Activated effector memory CD4-positive, alpha-beta T cell treated with Interleukin-2 at 50 U/mL for 16 hours (primary cell): ENCODE measurements at places on chromosomes 5 and 9.

DNA sequence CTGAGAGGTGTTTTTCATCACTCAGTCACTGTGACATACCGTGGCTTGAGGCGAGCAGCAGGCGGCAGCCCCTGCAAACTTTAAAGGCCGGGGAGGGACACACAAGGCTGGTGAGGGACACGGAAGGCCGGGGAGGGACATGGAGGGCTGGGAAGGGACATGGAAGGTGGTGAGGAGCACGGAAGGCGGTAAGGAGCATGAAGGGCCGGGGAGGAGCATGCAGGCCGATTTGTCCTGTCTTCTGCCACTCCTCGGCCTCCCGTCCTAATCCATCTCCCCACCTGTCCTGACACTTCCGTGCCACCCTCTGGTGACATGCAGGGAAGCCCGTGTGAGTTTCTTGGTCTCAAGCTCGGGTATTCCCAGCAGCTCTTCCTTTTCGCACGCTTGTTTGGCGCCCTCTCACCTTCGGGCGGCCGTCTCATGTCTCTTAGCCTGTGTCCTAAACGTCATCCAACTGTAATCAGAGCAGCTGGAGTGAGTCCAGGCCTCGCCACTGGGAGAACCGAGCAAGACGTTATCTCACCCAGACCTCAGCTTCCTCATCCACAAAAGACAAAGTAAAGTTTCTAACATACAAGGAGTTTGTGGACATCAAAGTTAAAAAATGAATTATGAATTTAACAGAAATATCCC lies 126.5 kb downstream of the MRPL36 start:
- DNase-seq, result no peak

DNA sequence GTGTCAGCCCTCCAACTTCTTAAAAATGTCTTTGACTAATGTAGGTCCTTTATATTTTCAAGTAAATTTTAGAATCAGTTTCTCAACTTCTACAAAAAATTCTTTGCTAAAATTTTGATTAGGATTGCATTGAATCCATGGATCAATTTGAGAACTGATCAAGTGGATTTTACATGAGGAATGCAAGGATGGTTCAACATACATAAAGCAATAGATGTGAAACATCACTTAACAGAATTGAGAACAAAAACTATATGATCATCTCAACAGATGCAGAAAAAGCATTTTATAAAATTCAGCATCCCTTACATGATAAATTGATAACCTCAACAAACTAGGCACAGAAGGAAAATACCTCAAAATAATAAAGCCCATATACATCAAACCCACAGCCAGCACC lies 190.8 kb downstream of the AUH start:
- DNase-seq, result no peak

DNA sequence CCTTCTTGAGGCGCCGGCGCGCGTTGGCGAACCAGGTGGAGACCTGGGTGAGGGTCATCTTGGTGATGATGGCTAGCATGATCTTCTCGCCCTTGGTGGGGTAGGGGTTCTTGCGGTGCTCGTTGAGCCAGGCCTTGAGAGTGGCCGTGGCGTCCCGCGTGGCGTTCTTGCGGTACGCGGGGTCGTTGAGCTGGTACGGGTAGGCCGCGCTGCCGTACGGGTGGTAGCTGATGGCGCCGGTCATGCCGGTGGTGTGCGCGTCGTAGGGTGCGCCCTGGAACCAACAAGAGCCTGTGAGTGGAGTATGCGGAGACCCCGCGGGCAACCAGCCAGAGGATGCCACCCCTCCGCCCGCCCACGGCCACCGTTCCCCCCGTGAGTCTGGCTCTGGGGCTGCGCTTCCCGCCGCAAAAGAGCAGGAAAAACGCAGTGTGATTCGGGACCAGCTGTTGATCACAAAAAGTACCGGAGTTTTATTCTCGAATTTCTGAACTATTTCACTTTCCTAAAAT lies 1.9 kb downstream of the IRX2 start:
- no peak for DNase-seq

DNA sequence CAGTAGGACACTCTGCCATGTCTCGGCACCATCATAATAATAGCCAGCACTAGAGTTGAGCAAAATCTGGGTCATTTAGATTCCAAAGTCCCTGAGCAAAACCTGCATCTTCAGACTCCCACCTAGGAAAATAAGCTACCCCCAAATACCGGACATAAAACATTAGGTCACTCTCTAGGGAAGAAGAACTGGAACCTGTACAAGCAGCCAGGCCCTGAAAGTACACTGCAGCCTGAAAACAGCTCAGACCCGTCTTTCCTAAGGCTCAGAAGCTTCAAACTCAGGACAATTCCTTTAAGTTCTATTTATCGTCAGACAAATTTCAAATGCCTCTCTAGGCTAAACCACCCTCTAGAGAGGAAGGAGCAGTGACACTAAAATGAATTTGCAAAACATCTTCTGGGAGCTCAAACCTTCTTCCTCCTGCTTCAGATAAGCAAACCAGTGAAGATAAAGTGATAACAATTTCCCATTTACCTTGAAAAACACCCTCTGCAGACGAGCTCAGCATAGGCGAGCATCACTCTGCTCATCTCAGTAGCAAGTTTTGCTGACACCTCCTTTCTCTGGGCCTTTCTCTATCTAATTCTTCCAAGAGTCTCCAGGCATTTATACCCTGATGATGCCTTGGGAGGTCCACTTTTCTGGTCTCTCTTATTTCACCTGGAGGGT lies 34.0 kb downstream of the ADAM19 start:
- DNase-seq, result no peak

DNA sequence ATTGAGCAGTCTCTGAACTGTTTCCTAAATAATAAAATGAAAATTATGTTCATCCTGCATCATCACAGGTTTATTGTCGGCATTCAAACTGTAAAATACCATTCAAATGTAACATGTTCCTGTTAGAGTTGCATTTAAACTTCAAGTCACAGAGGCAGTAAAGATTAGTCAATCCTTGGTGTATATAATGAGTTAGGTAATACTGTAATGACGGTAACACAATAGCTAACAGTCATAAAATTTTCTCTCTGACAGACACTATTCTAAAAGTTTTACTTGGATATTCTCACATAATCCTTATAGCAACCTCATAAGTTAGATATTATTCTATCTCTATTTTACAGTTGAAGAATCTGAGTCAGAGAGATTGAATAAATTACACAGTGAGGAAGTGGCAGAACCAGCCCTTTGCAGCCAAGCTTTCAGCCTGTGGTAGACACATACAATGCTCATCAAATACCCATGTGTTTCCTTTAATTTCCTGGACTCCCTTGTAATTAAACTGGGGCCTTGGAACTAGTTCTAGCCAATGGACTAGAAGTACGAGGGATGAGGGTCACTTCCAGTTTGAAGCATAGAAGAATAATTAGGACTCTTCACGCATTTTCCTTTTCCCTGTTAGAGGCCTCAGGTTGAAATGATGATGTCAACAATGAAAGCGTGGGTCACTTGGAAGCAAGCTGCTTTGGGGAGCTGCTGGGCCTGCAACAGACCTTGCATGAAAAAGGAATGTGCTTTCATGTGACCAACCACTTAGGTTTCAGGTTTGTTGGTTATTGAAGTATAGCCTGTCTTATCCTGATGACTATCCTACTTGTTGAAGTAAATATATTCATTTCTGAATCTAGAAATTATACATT lies 12.3 kb upstream of the CAST start:
- no peak for DNase-seq

GRCh38 chr5:169970911-169971765 lies 9.2 kb downstream of the INSYN2B start:
- no peak for DNase-seq
